ENCODE measurements at places on chromosomes 7 and 10.
A peak's percentile ranks its signal among the peaks of the same experiment; 100 is the strongest.

GRCh38 chr7:122212754-122213153 is 68.7 kb upstream of the AASS start:
- DNase-seq = no peak

- no peak for DNase-seq
These were observed 32.9 kb upstream of the JCAD start for GRCh38 chr10:30092151-30092790.

DNA sequence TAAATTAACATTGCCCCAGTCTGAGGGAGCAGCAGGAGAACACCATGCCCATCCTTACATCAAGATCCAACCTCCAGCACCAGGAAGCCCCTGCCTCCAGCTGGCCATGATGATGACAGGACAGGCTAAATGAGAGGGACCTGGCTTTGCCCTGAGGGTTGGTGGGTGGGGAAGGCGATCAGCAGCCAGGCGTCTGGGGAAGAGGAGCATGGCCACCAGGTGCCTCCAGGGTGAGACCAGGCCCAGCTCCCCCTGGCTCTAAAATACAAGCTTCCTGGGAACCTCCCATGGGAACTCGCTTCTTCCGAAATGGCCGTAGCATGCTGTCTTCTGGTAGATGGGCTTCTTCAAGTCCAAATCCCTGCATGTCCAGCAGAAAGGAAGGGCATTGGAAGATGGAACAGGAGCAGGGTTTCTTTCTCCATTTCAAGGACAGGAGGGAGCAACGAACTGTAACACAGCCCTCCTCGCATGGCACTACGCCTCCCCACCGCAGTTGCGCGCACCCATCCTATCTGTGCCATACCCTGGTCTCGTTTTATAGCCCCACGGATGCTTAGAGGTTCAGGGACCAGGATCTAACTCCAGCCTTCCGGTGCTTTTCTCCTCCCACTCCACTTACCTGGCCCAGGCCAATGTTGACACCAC is 15.8 kb downstream of the MAT1A start:
- DNase-seq = no peak

- no peak for DNase-seq
These were observed 80.7 kb upstream of the EMX2 start for GRCh38 chr10:117461766-117462423.

GRCh38 chr10:33046792-33047191 is 88.8 kb upstream of the ITGB1 start:
- DNase-seq = no peak

DNA sequence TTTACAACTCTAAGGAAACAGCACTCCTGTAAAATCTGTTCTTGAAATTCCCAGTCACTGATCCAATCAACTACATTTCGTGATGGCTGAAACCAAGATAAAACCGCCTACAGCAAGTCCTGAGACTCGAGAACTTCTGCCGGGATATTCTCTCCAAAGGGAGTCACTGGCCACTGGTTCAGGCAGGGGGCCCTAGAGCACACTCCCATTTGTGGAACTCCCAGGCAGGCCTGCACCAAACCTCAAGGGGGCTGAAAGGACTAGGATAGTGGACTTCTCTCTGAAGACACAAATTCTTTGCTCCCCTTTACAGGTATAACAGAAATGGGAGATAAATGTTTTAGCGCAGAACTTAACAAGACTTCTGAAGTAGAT is 16.3 kb downstream of the CYTH3 start:
- no peak for DNase-seq

- no peak for DNase-seq
These were observed 665.2 kb downstream of the INHBA start for GRCh38 chr7:41037691-41038090.

- DNase-seq = no peak
These were observed 41.3 kb downstream of the CUBN start for GRCh38 chr10:17088118-17088806.

DNA sequence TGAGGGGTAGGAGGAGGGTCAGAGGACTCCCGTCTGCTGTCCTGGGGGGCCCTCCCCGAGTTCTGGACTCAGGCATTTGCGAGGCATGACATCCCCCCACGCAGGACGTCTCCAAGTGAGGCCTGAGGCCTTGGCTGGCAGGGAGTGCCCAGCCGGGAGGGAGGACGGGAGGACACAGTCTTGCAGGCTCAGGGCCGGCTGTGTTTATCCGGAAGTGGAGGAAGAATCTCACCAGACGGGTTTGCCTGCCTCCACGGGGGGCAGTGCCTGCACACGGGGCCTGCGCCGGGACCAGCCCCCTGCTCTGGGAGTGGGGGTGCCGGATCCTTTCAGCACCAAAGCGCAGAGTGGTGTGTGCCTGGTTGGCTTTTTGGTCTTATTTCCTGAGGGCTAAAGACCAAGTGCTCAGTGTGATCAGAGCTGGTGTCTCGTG is 10.9 kb downstream of the PWWP2B start:
- no peak for DNase-seq

DNA sequence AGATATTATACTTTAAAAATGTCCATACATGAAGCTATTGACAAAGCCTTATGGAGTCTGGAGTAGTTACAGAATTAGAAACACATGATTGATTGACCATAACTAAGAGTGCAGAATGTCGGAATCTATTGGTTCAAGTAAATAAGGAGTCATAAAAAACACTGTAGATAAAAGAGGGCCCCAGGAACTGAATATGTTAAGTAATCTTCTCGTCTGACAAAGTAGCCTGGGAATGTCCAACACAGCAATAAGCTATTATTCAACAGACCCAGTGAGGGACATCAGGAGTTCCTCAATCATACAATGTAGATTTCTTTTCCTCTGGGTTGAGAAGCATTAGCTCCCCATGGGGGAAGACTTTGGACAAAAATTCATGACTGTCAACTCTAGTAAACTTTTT is 782.0 kb downstream of the SUGCT start:
- no peak for DNase-seq

DNA sequence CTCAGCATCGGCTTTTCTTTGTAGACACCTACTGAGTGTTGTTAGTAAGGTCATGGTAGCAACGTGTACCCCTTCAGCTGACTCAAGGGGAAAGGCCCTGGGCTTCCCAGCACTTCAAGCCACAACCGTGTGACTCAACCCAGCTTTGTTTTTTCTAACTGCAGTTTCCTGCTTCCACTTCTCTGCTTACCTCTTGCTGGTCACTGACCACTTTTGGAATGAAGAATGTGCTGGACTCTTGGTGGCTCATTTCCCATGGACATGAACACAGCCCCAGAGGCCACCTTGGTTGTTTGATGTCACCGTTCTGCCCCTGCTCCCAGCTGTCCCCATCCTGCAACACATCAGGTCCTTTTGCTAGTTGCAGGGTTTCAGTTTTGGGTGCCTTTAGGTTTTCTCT is 69.5 kb upstream of the ZNF438 start:
- DNase-seq = peak; percentile 57

DNA sequence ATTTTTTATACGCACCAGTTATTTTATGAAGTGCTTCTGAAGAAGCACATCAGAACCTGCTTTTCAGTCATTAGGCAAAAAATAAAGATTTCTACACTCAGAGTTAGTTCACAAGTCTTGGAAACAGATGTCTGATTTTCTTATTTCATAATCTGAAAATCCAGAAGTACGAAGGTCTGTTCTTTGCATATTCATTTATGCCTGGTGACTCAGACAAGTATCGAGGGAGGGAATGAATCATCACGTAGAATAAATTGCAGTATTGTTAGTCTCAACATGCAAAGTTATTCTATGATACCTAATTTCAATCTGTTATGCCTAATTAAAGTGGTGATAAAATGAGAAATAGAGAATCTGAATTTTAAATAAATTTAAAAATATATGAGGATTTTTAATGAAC is 113.6 kb upstream of the SEM1 start:
- no peak for DNase-seq

- no peak for DNase-seq
These were observed 31.2 kb upstream of the TLX1 start for GRCh38 chr10:101099901-101100300.

DNA sequence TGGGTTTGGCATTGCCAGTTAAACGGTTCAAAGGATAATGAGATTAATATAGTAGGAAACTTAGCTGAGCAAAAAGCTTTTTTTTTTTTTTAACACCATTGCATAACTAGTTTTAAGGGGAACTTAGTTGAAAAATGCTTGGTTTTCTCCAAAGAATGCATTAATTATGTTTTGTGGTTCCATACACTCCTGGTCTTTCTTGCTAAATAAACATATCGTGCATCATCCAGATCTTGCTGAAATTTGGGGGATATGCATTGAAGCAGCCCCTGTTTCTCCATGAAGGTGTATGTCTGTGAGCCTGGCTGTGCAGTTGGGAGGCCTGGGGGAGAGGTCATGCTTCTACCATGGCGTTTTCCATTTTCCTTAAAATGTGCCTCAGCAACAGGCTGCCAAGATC is 558.2 kb upstream of the GALNT17 start:
- no peak for DNase-seq

DNA sequence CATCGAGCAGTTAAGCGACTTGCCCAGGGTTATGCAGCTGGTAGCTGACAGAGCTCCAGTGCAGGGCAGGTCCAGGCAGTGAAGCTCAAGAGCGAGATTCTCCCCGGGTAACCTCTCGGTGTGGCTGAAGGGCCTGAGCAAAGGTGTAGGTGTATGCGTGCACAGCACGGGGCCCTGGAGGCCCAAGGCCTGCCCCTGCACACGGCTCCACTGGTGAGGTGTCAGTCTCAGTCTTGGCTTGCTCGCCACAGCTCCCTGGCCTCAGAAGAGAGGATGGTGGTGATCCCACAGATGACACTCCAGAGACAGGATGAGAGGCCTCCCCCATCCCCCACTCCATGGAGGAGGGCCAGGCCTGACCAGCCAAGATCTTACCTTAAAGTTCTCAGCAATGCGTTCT is 12.0 kb downstream of the AKR1B1 start:
- no peak for DNase-seq

GRCh38 chr10:132382231-132382922 is 14.6 kb upstream of the PWWP2B start:
- no peak for DNase-seq

GRCh38 chr10:22897371-22897770 is 30.5 kb upstream of the ARMC3 start:
- no peak for DNase-seq

- DNase-seq = no peak
These were observed 175.3 kb upstream of the SEMA3E start for GRCh38 chr7:83824214-83824613.

DNA sequence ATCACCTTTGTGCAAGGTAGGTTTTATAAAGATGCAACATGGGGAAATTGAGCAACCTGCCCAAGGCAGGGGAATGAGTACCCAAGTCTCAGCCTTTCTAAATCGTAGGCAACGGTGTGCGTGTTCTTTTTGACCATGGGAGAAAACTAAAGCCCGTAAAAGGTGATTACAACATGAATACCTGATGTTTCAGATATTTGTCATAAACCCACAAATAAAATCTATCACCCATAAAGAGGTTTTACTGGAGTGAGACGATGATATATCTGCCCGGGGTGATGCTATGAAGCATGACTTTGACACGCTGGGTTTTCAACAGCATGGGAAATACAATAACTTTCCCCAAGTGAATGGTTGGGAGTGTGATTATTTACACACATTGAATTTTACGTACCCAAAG is 406.3 kb upstream of the KLF6 start:
- DNase-seq = no peak

DNA sequence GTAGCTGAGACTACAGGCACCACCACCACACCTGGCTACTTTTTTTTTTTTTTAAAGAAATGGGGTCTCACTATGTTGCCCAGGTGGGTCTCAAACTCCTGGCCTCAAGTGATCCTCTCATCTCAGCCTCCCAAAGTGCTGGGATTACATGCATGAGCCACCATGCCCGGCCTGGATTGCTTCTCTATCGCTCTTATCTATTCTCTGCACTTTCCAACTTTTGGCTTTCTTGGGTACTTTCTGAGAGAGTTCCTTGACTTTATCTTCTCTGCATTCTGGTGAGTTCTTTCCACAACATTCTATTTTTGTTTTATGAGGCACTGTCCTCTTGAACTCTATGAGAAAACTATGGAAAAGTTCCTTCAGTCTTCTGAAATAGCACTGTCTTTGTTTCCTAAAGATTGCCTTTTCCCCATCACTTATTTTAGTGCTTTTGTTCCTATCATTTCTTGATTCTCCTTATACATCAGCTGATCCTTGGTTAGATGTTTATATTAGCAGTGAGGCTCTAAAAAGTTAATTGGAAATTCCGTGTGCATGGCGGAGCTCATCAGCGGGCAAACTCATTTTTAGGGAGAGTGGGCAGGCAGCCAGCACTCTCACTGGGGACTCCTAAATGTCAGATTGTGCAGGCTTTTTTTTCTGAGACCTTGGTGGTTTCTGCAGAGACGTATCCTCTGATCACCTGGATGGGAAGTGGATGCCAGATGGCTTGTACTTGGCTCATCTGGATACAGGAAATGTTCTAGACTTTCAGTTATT is 43.9 kb downstream of the HIP1 start:
- no peak for DNase-seq

DNA sequence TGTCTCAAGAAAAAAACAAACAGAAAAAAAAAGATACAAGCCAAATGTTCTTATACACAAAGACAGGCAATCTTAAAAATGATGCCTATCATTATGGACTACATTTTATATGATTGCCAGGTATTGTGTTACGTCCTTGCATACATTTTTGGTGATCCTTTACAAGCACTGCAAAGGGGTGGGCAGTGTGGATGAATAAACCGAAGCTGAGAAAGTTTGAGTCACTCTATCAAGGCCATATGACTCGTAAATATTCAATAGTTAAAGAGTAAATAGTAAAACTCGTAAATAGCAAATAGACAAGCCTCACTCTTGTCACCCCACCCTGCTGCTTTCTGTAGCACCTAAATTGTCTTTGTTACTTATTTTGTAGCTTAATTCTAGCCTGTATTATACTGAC is 326.2 kb downstream of the FRMD4A start:
- no peak for DNase-seq

DNA sequence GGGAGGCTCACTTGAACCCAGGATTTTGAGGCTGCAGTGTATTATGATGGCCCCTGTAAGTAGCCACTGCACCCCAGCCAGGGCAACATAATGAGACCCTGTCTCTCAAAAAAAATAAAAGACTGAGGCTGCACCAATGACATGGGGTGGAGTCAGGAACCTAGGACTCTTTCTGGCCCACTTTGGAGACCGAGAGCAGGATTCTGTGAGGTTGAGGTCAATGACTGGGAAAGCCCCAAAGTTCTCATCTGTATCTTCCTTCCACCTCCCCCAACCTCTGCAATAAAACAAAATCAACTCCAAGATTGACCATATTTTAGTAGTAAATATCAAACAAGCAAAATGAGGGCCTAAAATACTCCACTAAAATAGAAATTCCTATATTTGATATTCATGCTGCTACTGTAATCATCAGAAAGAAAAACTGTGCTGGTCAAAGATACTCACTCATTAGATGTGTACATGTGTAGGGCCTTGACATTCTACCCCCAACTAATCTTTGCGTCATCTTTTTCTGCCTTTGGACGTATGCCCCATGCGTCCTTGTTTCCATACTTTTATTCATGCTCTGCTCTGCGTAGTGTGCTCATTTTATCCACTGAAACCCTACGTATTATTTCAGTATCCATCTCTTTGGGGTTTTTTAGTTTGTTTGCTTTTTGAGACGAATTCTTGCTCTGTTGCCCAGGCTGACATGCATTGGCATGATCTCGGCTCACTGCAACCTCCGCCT is 23.8 kb downstream of the WBP1L start:
- no peak for DNase-seq
